ENCODE measurements at places on chromosomes 6 and 20. TPM values are rescaled to one million over a fixed set of nuclear protein-coding genes. Genes with fewer than 3 reads are reported as not detected.
A peak's percentile ranks its signal among the peaks of the same experiment; 100 is the strongest.

Gene COL10A1
- not detected for total RNA-seq

Gene PSMB9
- total RNA-seq, result 91.8 TPM

Gene ASCC3
- total RNA-seq, result 61.8 TPM

Gene ZCCHC3
- 25.2 TPM for total RNA-seq

Gene CDSN
- total RNA-seq, result not detected

Gene CRISP2
- not detected for total RNA-seq

Gene CDKAL1
- total RNA-seq, result 25.7 TPM

DNA sequence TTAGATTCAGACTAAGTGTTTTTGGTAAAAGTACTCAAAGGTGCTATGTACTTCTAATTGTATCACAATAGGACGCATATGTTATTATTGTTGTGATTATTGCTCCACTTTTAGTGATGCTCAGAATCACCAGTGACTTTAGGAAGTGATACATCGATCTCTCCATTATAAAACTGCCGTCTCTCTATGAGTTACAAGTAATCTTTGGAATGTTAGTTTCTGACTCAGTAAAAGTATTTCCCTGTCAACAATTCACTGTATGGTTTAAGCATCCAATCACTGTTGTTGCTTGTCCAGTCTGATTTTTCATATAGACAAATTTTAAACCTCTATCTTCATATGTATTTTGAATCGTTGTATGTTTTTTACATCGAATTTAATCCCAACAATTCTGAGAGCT is 9.4 kb downstream of the DCBLD1 start:
- no peak overlapping the region for H3K4me3 ChIP-seq
- H3K27me3 ChIP-seq, result no peaks in the 10 kb centered on the region
- peak overlapping the region; percentile 41 for H3K27ac ChIP-seq

DNA sequence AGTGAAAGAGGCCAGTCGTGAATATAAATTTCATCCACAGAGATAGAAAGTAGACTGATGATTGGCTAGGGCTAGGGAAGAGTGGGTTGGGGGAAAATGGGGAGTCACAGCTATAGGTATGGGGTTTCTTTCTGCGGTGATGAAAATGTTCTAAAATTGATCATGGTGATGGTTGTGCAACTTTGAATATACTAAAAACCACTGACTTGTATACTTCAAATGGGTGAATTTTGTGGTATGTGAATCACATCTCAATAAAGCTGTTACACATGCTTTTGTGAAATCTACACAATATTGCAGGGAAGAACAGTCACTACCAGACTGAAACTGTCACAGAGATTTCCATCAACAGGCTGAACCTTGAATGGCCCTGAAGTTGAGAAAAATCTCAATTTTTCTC is 61.5 kb downstream of the LYRM4 start:
- H3K27me3 ChIP-seq, result no peaks in the 10 kb centered on the region
- H3K4me3 ChIP-seq, result no peak overlapping the region
- H3K4me1 ChIP-seq, result no peaks in the 10 kb centered on the region
- H3K36me3 ChIP-seq, result no peaks in the 10 kb centered on the region
- H3K27ac ChIP-seq, result no peak overlapping the region

GRCh38 chr20:54063992-54064676 is 6.3 kb downstream of the BCAS1 start:
- no peak for DNase-seq
- H3K27ac ChIP-seq, result no peak overlapping the region
- H3K27me3 ChIP-seq, result no peaks in the 10 kb centered on the region

DNA sequence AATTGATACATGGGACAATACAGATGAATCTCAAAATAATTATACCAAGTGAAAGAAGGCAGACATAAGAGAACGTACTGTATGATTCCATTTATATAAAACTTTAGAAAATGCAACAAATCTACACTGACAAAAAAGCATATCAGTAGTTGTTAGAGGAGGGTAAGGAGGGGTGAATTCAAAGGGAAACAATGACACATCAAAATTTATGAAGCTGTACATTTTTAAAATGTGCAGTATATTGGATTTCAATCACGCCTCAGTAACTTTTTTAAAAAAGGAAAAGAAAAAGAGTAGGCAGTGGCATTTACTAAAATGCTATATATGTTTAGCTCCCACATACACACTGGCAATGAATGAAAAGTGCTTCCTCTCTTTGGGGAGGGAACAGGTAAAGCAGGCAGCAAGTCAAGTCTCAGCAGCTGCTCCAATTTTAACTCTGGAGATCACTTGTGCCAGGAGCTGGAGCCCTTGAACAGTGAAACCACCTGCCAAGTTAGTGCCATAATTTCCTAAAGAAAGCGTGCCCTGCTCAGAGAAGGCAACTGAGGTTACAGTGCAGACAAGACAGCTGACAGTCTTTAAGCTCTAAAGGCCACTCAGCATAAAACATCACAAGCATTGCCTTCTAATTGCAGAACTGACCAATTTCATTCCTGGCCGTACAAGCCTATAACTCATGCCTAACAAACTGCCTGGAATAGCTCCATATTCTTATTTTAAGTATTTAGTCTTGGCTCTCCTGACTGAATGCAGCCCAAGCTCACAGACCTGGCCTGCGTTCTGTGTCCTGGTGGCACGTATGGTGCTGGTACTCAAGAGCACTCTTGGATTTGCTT is 10.9 kb downstream of the FKBP1A start:
- no peak overlapping the region for H3K4me3 ChIP-seq
- no peak overlapping the region for H3K27ac ChIP-seq
- H3K27me3 ChIP-seq, result no peaks in the 10 kb centered on the region
- H3K4me1 ChIP-seq, result peaks cover 20% of the 10 kb centered on the region
- peaks cover 34% of the 10 kb centered on the region for H3K36me3 ChIP-seq
- no peak for DNase-seq

- H3K27ac ChIP-seq, result no peak overlapping the region
- H3K27me3 ChIP-seq, result no peaks in the 10 kb centered on the region
- no peaks in the 10 kb centered on the region for H3K36me3 ChIP-seq
Measured at GRCh38 chr20:2353231-2353630, 27.5 kb upstream of the TGM6 start.

- no peak overlapping the region for H3K4me3 ChIP-seq
- no peak overlapping the region for H3K27ac ChIP-seq
- H3K36me3 ChIP-seq, result peaks cover 6% of the 10 kb centered on the region
- no peaks in the 10 kb centered on the region for H3K27me3 ChIP-seq
- DNase-seq, result no peak
Measured at GRCh38 chr20:31816221-31816620, 2.9 kb upstream of the MYLK2 start.

GRCh38 chr6:134198093-134198492 is 119.8 kb downstream of the SGK1 start:
- no peaks in the 10 kb centered on the region for H3K27me3 ChIP-seq
- H3K4me1 ChIP-seq, result no peaks in the 10 kb centered on the region
- no peak overlapping the region for H3K27ac ChIP-seq
- no peak for DNase-seq
- no peak overlapping the region for H3K4me3 ChIP-seq
- H3K36me3 ChIP-seq, result no peaks in the 10 kb centered on the region

GRCh38 chr20:478010-478948 is 15.9 kb upstream of the TBC1D20 start:
- H3K27me3 ChIP-seq, result no peaks in the 10 kb centered on the region
- no peak for DNase-seq
- peaks cover 41% of the 10 kb centered on the region for H3K36me3 ChIP-seq

DNA sequence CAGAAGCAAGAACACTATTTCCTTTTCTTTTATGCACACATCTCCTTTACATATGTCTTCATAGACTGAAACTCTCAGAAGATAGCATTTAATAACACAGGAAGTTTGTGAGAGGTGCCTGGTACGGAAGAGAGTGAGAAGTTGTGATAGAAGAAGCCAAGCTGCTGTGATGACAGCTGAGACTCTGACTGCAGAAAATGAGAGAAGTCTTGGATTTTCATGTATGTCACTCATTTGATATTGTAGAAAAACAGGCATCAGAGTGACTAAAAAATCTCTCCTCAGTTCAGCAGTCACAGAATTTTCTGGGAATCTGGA is 154.9 kb upstream of the BMP2 start:
- H3K4me3 ChIP-seq, result no peak overlapping the region
- DNase-seq, result no peak
- H3K27ac ChIP-seq, result no peak overlapping the region
- no peaks in the 10 kb centered on the region for H3K36me3 ChIP-seq

GRCh38 chr6:27209659-27210269 is 37.7 kb upstream of the PRSS16 start:
- no peak for DNase-seq
- H3K4me3 ChIP-seq, result no peak overlapping the region
- no peaks in the 10 kb centered on the region for H3K27me3 ChIP-seq
- no peak overlapping the region for H3K27ac ChIP-seq

DNA sequence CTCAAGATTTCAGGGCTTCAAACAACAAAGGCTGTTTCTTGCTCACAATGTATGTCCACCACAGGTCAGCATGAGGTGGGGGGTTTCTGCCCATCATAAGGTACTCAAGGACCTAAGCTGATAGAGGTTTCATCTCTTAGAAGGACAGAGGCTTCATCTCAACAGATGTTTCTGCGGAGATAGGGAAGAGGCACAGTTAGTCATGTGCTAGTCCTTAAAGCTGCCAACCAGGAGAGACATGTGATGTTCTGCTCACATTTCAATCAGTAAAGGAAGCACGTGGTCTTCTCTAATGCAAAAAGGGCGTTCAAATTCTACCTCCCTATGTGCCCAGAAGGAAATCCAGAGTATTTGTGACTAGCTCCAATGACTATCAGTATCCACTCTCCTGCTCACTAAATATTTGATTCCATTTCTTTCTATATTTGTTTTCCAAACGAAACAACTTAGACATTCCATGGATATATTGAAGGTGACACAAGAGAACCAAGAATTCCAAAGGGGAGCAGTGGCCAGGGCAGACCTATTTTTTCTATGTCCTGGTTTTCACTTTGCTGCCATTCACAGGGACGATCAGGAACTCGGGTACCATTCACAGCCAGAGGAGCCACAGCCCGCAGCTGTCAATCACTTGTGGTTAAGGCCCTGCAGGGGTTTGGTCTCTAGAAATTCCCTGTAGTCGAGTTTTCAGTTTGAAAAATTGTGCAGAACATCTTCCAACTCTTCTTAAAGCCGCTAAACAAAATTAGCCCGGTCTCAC is 173.2 kb upstream of the FOXA2 start:
- no peak overlapping the region for H3K4me3 ChIP-seq
- no peaks in the 10 kb centered on the region for H3K36me3 ChIP-seq
- DNase-seq, result no peak
- H3K27ac ChIP-seq, result no peak overlapping the region

DNA sequence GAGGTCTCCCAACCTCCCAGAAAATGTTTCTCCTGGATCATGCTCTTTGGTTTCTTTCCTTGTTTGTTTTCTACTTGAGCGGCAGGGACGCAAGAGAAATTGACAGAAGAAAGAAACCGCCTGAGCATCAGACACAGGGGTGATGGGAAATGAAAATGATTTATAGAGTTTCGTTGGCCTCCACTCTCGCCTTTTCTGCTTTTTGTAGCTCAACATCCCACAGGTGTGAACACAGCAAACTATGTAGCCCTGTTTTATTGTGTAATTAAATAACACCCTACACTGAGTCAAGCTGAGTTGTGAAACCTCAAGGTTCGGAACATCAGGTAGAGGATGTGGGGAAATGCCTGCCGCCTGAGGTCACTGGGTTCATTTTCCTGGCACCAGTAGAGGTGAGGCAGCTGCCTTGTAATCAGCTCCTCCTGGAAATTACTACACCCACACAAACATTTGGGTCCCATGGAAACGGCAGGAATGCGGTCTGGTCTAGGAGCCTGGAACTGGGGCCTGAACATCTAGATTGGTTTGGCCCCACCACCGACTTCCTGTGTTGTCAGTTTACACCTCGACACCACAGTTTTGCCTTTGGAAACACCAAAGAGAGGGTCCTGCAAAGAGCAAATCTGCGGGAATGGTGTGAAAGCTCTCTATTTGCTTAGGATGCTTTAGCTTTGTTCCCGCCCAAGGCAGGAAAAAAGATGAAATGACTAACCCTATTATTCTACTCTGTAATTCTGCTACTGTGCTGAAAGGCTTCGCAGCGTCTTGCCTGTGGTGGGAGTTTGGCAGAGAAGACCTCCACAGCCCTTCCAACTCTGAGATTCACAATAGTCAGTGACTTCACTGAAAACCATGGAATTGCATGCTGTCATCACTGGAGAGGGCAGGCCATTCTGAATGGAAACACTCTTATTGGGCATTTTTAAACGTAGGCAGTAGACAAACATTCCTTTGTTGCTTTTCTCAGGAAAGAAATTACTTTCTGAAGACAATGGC is 53.0 kb downstream of the ADAT2 start:
- H3K27me3 ChIP-seq, result no peaks in the 10 kb centered on the region
- no peak overlapping the region for H3K27ac ChIP-seq
- no peaks in the 10 kb centered on the region for H3K4me1 ChIP-seq
- no peaks in the 10 kb centered on the region for H3K36me3 ChIP-seq
- H3K4me3 ChIP-seq, result no peak overlapping the region
- no peak for DNase-seq

- no peak overlapping the region for H3K27ac ChIP-seq
- H3K4me3 ChIP-seq, result no peak overlapping the region
- peaks cover 27% of the 10 kb centered on the region for H3K4me1 ChIP-seq
- DNase-seq, result no peak
- no peaks in the 10 kb centered on the region for H3K36me3 ChIP-seq
- H3K27me3 ChIP-seq, result no peaks in the 10 kb centered on the region
Measured at GRCh38 chr6:16901306-16901705, 140.0 kb upstream of the ATXN1 start.

DNA sequence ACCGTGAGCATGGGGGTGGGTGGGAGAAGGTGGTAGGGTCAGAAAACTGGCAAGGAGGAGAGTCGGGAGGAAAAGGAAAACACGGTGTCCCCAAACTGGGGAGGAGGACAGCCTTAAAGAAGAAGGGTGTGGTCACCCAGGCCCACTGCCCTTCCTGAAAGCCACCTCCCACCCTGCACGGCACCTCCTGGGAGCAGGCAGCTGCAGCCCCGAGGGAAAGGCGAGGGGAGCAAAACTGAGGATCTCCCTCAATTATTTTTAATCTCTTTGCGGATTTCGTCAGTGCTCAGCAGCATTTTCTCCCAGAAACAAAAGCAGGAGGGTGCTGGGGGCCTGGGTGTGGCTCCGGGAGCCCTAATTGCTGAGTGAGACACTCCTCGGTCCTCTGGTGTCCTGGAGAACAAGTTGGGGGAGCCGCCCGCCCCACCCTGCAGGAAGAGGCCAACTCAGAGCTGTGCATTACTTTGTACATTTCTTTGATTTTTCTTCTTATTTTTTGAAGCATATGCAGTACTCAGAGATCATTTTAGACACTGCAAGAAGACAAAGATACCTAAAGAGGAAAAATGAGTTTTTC is 56.4 kb downstream of the RIOK1 start:
- no peaks in the 10 kb centered on the region for H3K36me3 ChIP-seq
- H3K4me1 ChIP-seq, result peaks cover 1% of the 10 kb centered on the region
- no peaks in the 10 kb centered on the region for H3K27me3 ChIP-seq
- no peak overlapping the region for H3K4me3 ChIP-seq
- H3K27ac ChIP-seq, result no peak overlapping the region
- DNase-seq, result no peak

- H3K36me3 ChIP-seq, result no peaks in the 10 kb centered on the region
- H3K4me3 ChIP-seq, result no peak overlapping the region
- no peak overlapping the region for H3K27ac ChIP-seq
- H3K4me1 ChIP-seq, result no peaks in the 10 kb centered on the region
- no peaks in the 10 kb centered on the region for H3K27me3 ChIP-seq
Measured at GRCh38 chr6:119112812-119113530, 34.5 kb upstream of the FAM184A start.

Data from SJSA1 (cell line).